ENCODE measurements at places on chromosomes 5 and 9.

DNA sequence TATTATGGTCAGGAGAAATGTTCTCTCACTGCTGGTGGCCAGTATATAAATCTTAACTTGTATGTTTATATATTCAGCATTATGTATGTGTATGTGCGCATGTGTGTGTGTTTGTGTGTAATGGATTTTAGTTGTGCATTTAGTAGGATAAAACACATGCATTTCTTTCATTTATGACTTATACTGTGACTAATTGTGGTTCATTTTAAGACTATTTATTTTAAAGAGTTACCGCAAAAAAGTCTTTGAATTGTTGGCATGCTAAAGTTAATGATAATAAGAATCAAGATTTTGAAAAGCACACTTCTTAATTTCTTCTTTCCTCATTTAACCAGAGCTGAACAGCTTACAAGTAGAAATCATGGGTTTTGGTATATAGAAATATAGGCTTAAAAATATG, 60.9 kb downstream of the RAI14 start:
- DNase-seq, result no peak

GRCh38 chr5:27466959-27467358, 428.6 kb upstream of the CDH9 start:
- no peak for DNase-seq

- DNase-seq, result no peak
Measured at GRCh38 chr5:141508798-141509611, 20.1 kb downstream of the PCDHGC5 start.

- DNase-seq, result no peak
Measured at GRCh38 chr5:79263-79662, 12.7 kb upstream of the PLEKHG4B start.

DNA sequence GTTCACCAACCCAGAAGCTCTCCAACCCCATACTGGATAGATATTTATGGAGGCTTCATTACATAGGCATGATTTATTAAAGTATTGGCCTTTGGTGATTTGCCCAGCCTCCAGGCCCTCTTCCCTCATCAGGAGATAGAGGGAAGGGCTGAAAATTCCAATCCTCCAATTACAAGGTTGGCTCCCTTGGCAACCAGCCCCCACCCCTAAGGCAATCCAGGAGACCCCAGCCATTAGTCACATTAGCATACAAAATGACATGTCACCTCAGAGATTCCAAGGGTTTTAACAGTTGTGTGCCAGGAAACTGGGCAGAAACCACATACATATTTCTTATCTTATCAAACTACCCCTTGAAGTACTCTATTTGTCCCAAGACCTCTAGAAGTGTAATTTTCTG, 210.0 kb downstream of the HINT1 start:
- DNase-seq, result no peak

DNA sequence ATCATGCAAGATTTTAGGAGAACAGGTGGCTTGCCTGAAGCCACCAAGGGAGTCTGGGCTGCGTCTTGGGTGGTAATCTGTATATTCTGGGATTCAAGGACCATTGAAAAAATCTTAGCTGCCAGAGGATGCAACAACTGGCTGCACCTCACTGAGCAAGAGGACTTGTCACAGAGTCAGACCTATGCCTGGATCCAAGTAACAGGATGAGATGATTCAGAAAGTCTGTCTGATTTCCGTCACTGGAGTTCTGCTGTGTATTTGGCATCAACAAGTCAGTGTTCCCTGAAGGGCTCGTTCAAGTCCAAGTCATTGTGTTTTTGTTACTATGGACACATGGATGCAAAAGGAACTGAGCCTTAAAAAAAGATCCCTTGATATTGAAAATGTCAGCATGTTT, 37.8 kb upstream of the CARTPT start:
- DNase-seq, result no peak

GRCh38 chr9:132622159-132622558, 39.8 kb downstream of the BARHL1 start:
- DNase-seq, result no peak

GRCh38 chr9:85290019-85290418, 451.7 kb downstream of the AGTPBP1 start:
- no peak for DNase-seq

- no peak for DNase-seq
Measured at GRCh38 chr5:133691448-133691847, 79.1 kb upstream of the FSTL4 start.

DNA sequence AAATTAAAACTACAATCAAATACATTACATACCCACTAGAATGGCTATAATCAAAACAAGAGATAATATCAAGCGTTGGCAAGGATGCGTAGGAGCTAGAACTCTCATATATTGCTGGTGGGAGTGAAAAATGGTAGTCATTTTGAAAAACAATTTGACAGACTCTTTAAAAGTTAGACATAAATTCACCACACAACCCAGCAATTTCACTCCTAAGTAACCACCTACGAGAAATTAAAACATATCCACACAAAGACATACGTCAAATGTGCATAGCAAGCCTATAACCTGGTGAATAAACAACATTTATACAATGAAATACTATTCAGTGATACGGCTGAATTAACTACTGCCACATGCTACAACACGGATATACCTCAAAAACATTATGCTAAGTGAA, 44.7 kb downstream of the GKAP1 start:
- DNase-seq, result no peak

GRCh38 chr5:39461007-39461682, 36.4 kb upstream of the DAB2 start:
- no peak for DNase-seq

DNA sequence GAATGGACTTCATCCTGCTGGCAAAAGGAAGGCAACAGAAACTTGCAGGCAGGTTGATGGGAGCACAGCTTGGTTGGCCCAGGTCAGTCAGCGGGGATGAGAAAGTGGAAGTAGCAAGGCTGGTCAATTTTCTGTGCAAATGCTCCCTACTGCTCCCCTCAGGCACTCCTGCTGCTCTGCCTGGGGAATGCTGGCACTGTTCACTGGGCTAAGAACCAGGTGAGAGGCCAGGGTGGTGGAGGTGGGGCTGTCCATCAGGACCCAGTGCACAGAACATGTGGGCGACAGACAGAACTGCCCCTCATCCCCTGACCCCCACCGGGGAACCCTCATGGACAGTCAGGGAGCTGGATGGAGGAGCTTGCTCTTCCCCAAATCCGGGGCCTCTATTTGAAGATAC, 593.1 kb downstream of the IRX1 start:
- no peak for DNase-seq

DNA sequence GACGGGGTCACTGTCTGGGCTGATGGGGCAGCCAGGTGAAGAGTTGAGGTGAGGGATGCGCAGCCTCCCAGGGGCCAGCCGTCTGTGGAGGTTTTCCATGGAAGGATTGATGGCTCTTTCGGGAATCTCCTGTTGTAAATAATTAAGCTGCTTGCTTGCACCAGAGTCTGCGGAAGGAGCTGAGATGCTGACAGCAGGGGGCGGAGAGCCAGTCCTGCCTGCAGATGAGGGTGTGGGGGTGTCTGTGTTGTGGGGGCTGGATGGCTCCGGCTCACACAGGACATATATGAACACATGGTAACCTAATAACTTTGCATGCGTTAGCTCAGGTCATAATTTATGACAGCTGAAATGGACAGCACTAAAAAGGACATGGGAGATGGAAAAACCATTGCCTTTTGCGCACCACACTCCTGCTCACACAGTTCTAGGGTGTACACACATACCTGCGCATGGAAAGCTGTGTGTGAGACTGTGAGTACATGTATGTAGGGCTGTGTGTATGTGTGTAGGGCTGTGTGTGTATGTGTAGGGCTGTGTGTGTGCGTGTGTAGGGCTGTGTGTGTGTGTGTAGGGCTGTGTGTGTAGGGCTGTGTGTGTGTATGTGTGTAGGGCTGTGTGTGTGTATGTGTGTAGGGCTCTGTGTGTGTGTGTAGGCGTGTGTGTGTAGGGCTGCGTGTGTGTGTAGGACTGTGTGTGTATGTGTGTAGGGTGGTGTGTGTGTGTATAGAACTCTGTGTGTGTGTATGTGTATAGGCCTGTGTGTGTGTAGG, 36.8 kb upstream of the SEMA4D start:
- no peak for DNase-seq

GRCh38 chr5:36694351-36694750, 87.9 kb downstream of the SLC1A3 start:
- no peak for DNase-seq

- DNase-seq, result no peak
Measured at GRCh38 chr5:55481293-55481855, 53.4 kb downstream of the PLPP1 start.

GRCh38 chr9:4987961-4988421, 2.9 kb downstream of the JAK2 start:
- no peak for DNase-seq

Measured in stimulated activated CD8-positive, alpha-beta memory T cell treated with anti-CD3 and anti-CD28 coated beads, Interleukin-15, amount 100 ng/mL, for 24 hours (primary cell).